ENCODE measurements at places on chromosomes 12 and 14.

DNA sequence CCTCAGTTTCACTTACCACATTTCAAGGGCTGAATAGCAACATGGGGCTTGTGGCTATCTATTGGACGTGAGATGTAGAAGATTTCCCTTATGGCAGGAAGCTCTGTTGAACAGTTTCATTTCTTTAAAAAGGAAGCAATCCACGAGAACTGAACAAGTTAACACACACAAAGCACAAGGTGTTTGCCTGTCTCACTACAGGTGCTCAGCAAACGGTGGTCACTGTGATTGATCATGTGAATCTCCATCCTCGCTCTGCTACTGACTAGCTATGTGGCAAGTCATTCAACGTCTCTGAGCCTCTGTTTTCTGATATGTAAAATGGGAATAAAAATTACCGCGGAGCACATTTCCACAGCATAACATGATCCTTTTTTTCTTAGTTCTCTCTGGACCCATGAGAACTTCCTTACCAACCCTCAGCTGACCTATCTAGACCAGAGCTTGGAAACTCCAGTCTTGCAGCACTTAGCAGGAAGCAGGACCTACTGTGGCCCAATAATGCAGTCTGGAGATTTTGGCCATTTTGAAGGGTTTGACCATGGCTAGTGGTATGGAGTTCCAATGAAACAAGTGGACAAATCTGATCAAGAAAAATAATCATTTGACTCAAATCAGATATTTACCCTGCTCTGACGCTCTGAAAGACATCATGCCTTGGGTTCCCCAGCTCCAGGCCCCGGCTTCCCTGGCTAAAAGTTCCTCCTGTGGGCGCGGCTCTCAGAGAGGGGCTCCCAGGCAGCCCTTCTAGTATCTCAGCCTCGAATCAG lies 278.8 kb downstream of the ZFP36L1 start:
- DNase-seq = no peak

DNA sequence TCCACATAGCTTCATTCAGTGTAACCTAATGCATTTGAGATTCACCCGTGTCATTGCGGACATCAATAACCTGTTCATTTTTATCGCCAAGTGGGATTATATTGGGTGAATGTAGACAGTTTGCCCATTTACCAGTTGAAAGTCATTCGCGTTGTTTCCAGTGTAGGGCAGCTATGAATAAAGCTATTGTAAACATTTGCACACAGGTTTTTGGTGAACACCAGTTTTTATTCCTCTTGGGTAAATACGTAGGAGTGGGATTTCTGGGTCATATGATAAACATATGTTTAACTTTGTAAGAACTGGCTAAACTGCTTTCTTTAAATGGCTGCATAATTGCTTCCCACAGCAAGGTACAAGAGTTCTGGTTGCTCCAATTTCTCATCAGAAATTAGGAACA lies 33.6 kb downstream of the C14orf132 start:
- no peak for DNase-seq

GRCh38 chr12:105961821-105962671 lies 176.7 kb downstream of the NUAK1 start:
- no peak for DNase-seq

DNA sequence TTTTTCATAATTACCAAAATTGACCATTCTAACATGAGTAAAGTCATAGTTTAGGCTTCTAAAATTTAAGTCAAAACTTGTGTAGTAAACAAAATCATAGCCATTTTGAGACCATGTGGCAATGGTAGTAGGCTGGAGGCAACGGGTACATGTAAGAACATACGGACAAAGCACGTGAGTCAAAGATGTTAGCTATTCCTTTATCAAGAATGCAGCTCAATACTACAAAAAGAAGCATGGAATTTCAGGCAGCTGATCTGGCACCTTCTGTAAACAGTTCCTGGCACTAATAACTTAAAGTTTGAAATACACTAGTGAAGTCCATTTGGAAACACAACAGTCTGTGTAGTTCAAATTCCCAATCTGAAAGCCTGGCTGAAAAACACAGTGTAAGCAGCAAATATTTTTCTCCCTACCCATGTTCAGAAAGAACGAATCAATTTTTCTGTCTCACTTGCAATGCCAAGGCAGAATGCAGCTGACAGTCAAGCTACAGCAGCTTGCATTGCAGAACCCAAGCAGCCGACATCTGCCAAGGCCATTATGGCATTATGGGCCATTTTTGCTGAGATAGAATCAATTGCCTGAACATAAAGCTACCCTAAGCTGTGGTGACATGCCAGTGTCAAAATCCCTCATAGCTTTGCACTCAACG lies 29.3 kb downstream of the MYF5 start:
- no peak for DNase-seq

GRCh38 chr12:47744005-47744651 lies 14.6 kb downstream of the RAPGEF3 start:
- no peak for DNase-seq

DNA sequence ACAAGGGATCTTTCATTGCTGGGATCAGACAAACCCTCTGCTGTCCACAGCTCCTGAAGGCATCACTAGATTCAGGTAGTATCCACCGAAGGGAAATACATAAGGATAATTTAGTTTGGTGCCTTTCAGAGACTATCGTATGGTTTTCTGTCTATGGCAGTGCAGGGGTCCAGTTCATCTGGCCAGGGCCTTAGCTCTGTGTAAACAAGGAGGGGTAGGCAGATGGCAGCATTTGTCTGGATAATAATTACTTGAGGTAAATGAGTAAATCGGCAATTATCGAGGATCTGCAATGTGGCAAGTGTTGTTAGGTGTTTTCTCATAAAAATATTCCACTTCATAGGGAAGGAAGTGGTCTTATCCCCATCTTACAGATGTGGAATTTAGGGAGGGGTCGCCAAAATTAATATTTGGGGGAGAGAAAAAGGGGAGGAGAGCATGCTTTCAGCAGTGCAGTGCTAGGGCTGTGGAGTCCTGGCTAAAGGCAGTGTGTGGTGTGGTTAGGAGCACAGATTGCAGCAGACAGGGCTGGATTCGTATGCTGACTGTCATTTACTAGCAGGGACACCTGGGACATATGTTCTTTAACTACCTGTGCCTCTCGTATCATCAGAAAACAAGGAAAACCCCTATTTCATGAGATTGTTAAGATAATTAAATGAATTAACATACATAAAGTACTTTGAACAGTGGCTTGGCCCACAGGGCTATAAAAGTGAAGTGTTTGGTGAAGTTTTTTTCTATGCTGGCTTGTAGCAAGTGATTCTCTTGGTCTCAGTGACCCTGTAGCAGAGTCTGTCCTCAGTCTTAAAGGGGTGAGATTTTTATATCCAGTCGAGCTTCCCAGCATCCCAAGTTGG lies 27.1 kb downstream of the RASSF8 start:
- DNase-seq = no peak

GRCh38 chr12:67790660-67791059 lies 142.1 kb downstream of the DYRK2 start:
- no peak for DNase-seq
